ENCODE measurements at places on chromosomes 2 and 18.

DNA sequence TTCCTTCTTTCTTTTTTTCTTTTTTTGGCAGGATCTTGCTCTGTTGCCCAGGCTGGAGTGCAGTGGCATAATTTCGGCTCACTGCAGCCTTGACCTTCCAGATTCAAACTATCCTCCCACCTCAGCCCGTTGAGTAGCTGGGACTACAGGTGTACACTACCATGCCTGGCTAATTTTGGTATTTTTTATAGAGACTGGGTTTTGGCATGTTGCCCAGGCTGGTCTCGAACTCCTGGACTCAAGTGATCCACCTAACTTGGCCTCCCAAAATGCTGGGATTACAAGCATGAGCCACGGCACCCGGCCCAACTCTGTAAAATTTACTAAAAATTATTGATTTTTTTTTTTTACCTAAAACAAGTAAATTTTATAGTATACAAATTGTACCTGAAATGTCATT is 360.8 kb downstream of the ALK start:
- DNase-seq: no peak

GRCh38 chr2:52976143-52976949 is 791.3 kb upstream of the CHAC2 start:
- DNase-seq: no peak

GRCh38 chr18:31399306-31400032 is 22.9 kb downstream of the DSG4 start:
- DNase-seq: no peak

DNA sequence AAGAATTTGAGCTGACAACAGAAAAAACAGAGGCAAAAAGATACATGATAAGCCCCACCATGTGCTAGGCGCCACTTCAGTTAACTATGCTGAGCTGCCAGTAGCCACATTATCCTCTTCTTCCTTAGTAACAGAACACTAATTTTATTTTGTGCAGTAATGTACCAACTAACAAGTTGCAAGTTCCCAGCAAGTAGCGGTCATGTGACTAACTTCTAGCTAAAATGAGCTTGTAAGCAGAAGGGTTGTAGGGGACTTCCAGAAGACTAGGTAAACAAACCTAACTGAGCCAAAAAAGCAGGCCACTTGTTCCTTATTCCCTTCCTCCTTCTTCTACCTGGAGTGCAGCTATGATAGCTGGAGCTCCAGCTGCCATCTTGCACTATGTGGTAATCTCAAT is 75.5 kb downstream of the DTNB start:
- no peak for DNase-seq

- DNase-seq: no peak
These were observed 43.5 kb downstream of the TMEM163 start for GRCh38 chr2:134675314-134675713.

DNA sequence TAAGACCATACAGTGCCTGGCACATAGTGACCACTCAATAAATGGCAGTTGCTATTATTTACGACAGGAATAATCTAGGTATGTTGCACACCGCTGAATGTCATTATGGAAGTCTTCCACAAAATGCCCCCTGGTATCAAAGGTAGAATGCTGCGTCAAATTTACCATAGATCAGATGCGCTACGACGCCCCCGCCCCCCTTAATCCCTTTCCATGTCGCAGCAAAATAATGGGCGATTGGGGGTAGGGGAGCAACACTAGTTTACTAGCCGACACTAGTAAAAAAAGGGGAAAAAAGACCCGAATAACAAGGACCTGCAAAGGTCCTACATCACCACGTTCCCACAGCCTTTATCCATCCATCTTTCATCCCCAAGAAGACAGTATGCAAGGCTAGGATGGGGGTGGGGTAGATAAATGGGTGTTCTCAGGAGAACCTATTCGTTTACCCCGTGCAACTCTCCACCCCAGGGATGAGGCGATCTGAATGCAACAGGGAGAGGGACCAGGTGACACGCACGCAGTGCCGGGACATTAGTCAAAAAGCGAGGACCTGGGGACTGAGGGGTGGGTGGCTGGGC is 455 bp downstream of the PREPL start:
- DNase-seq: no peak

GRCh38 chr2:197211881-197212342 is 98.7 kb downstream of the ANKRD44 start:
- no peak for DNase-seq

DNA sequence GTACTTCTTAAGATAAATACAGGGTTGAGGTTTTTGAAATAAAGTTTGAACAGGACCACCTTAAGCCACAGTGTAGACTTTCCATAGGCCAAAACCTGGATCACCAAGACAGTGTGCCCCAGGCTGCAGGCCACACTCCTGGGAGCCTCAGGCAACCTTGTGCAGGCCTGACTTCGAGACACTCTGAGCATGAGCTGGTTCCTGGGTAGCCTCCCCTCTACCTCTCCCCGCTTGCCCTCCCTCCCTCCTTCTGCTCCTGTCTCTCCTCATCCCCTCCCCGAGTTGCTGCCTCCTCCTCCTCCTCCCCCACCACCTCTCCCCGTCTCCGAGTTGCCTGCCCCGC is 10.6 kb upstream of the PROC start:
- no peak for DNase-seq

GRCh38 chr2:134190062-134190806 is 63.6 kb upstream of the MGAT5 start:
- no peak for DNase-seq

- DNase-seq: no peak
These were observed 386 bp upstream of the YIPF4 start for GRCh38 chr2:32277363-32277673.

- no peak for DNase-seq
These were observed 62.8 kb downstream of the PRELID3A start for GRCh38 chr18:12470382-12471075.

DNA sequence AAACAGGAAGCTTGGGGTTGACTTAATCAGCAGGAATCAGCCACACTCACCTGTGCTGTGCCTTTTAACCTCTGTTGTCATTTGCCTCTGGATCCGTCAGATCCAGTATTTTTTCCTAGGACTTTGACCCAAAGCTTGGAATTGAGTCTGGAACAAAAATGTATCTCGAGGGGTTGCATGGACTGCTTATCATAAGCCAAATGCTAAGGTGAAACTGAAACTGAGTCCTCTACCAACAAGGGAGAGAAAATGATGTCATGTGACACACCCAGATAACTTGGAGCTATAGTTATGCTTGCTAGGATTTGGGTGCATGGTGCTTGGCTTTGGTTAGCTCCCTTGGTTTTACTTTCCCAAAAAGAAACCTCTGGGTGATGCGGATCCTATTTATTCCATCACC is 2158.6 kb upstream of the PIK3C3 start:
- no peak for DNase-seq

- no peak for DNase-seq
These were observed 34.5 kb downstream of the PTPN2 start for GRCh38 chr18:12849548-12849947.

DNA sequence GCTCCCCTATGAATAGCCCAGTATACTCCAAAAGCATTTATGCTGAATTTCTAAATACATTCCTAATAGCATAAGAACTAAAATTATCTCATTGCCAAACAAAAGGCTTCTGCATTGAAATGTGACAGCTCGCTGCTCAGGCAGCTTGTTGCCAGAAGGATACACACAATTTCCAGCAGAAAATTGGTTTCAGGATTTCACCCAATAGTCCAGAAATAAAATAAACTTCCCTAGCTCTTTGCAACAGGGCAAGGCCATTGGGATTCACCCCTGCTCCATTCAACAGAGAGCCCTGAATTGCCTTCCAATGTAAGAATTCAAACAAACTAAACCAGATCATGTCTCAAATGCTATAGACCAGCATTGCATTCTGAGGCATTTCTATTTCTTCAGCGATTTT is 70.7 kb downstream of the RBM43 start:
- DNase-seq: no peak

DNA sequence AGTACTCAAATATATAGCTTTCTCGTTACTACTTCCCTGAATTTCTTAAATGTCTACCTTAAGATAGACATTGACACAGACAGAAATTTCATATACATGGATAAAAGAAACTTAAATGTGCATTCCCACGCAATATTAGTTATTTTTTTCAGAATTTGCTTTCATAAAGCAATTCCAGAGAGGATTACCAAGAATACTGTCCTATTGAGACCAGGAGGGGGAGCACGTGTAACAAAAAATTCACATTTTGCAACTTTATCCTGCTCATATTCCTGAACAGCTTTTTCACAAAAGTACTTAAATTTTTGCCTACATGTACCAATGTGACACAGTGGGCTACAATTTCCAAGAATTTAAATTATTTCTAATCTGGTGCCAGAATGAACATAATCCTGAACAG is 30.7 kb upstream of the ERCC3 start:
- DNase-seq: no peak

- DNase-seq: no peak
These were observed 42.1 kb upstream of the NEMP2 start for GRCh38 chr2:190576573-190576972.

- DNase-seq: no peak
These were observed 105.4 kb upstream of the LGALSL start for GRCh38 chr2:64348386-64349130.

- peak; percentile 10 for DNase-seq
These were observed 858 bp downstream of the TP53I3 start for GRCh38 chr2:24083567-24084385.

DNA sequence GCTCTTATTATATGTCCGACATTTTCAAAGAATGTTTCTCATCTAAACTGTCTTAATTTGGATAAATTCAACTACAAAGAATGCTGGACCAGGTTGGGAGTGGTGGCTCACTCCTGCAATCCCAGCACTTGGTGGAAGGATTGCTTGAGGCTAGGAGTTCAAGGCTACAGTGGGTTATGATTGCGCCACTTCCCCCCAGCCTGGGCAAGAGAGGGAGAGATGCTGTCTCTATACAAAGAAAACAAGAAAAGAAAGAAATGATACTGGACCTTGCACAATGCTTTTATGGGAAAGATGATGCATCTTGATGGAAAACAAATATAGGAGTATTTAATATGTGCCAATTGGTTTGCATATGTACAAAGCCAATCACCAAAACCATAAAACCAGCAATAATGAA is 296.7 kb downstream of the LPIN1 start:
- DNase-seq: no peak

- no peak for DNase-seq
These were observed 929.2 kb upstream of the SOX11 start for GRCh38 chr2:4762951-4763376.

DNA sequence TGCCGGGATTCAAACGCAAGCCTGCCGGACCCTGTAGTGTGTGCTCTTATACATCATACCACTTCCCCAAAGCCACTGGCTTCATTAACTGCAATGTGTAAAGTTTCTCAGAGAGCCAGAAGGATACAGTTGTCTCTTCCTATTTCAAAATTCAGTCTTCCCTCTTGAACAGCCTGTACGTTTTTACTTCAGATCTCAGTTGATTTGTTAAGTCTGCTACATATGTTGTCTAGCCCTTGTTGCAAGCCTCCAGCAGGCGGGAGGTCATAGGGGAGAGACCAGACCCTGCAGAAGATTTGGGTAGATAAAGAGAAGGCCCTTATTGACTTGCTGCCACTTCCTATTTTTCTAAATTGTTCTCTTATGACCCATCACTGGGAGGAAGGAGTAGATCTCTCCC is 56.2 kb downstream of the ARHGEF33 start:
- DNase-seq: no peak

DNA sequence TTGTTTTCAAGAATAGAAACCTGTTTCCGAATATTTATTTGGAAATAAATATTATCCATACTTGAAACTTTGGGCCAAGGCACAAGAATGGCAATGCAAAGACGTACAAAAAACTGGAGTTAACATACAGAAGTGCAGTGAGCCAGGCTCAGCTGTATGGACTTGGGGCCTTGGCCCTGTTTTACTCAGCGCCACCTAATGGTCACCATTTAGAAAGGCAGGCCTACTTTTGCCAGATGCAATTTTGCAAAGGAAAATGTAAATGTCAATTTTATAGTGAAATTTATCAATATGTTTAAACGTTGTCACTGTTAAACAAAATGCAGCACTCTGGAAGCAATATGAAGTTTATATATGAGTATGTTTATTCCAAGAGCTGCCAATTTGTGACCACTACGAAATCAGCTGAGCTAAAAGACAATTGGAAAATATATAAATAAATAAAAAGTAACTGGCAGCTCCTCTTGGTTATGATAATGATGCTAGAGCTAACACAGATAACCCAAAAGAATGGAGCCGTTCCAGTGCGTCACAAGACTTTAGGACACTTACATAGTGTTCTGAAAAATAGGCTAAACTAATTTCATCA is 155.0 kb downstream of the ARHGAP15 start:
- no peak for DNase-seq

GRCh38 chr18:46190667-46191066 is 86.5 kb downstream of the HAUS1 start:
- DNase-seq: no peak

DNA sequence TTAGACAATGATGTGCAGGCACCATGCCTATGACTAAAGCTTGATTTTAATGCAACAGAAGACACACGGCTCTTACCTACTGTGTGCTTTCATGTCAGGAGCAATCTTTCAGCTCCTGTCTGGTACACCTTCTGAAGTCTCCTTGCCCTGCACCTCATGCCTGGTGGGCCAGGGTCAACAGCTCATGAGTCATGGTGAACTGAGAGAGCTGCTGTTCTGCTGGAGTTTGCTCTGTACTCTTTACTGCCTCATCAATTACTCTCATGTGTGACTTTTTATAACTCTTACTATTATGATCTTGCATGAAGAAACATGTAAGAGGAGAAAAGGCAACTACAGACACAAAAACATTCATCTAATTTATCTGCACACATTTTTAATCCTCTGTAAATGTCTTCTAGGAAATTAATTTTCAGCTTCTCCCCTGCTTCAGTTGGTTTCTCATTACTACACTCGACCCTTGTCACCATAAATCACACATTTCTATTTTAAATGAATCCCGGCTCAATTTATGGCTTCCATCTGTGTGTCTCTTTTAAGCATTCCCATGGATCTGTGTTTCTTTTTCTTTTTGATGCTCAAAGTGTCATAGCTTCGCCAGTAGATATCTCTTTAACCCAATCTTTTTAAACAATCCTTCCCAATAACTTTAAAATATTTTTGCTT is 9.7 kb downstream of the SERPINB7 start:
- DNase-seq: no peak

DNA sequence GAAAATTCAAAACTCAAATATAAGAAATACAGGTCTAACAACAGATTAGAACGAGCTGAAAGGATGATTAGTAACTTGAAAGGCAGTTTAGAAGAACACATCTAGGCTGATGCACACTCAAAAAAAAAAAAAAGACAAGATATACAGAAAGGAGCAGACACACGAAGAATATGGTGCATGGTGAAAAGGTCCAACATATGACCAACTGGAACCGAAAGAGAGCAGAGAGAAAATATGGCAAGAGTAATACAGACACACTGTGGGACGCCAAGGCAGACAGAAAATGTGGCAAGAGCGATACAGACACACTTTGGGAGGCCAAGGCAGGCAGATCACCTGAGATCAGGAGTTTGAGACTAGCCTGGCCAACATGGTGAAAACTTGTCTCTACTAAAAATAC is 39.8 kb downstream of the NDUFA10 start:
- no peak for DNase-seq

GRCh38 chr18:8001711-8002301 is 434.7 kb downstream of the PTPRM start:
- no peak for DNase-seq

Data from stimulated activated CD8-positive, alpha-beta memory T cell treated with anti-CD3 and anti-CD28 coated beads, Interleukin-15, amount 100 ng/mL, for 24 hours (primary cell).